ENCODE measurements at places on chromosomes 7 and 10.
A peak's percentile ranks its signal among the peaks of the same experiment; 100 is the strongest.

DNA sequence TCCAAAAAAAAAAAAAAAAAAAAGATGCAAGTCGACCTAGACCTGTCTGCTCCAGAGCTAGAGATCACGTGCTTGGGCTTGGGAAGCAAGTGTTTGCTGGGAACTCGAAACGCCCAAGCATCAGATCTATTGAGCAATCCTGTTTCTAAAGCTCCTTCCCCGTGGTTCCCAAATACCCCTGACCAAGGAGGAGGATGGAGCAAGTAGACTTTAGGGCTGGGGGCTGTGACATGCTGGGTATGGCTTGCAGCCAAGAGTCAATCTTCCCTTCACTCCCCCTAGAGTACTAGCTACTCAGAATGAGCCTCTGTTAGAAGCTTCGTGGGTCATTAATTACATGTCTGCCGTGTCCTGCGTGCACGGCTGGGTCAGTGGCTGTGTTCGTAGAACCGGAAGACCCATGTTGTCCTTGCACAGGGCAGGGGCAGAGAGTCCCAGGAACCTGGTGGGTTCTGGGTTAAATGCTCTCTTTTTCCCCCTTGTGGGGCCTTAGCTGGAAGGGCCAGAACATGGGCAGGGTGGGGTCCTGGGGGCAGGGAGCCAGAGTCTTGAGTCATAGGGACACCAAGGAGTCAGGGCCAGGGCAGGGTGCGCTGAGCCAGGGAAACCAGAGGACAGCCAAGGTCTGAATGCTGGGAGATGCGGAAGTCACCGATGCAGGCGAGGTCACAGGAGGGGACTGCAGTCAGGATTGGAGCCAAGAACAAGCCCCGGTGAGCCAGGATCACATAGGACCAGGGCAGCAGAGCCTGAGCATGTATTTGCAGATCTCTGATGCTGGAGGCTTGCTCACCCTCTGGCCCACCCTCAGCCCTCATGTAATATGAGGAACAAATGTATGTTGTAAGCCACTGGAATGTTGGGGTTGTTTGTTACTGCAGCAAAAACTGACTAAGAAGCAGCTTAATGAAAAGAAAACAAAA, 34.6 kb upstream of the TPST1 start:
- no peak for DNase-seq

GRCh38 chr7:32094516-32094915, 24.3 kb upstream of the PDE1C start:
- no peak for DNase-seq

GRCh38 chr10:43012578-43012977, 64.3 kb upstream of the RET start:
- DNase-seq, result no peak

DNA sequence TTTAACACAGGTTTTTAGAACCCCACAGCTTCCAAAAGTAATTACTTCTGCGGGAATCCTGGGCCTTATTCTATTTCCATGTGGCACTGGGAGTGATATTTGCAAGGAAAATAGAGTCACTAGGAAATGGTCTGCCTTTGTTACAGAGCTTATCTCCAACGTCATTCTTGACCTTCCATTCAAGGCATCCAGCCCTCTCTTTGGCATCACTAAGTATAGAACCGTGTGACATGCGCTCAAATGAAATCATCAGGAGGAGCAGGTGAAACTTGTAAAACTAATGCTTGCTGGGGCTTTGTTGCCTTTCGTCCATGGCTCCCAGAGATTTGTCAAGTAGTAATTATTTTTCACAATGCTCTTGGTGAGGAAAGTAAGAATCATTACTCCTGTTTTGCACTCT, 73.4 kb downstream of the PAPSS2 start:
- DNase-seq, result no peak

DNA sequence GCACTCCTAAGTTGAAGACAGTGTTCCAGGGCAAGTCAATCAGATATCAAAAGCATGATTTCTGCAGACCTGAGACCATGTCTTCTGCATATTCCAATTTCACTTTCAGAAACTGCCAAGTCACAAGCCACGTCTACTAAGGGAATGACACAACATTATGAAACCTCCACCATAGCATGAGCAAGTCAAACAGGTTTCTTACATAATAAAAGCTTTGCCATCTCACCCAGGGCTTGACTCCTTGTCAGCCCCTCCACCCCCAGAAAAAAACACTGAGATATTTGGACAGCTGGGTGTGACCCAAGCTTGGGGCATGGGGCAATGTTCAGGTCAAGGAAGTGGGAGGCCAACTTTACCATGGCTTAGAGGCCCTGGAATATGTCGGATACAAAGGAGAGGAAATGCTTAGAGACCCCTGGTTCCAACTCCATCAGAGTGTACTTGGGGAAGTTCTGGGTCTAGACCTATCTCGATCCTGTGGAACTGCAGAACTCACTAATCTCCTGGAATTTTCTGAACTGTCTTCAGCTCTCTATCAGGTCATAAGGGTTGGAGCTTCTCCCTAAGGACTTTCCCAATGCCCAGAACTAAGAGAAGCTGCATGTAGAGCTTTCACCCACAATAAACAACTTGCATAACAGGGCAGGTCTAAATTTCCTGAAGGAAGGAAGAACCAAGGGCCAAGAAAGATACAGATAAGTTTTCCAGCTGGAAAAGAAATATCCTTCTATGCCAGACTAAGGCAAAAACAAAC, 80.6 kb upstream of the NAMPT start:
- DNase-seq, result no peak

- DNase-seq, result no peak
These were observed 563.6 kb downstream of the TCERG1L start for GRCh38 chr10:130747946-130748345.

DNA sequence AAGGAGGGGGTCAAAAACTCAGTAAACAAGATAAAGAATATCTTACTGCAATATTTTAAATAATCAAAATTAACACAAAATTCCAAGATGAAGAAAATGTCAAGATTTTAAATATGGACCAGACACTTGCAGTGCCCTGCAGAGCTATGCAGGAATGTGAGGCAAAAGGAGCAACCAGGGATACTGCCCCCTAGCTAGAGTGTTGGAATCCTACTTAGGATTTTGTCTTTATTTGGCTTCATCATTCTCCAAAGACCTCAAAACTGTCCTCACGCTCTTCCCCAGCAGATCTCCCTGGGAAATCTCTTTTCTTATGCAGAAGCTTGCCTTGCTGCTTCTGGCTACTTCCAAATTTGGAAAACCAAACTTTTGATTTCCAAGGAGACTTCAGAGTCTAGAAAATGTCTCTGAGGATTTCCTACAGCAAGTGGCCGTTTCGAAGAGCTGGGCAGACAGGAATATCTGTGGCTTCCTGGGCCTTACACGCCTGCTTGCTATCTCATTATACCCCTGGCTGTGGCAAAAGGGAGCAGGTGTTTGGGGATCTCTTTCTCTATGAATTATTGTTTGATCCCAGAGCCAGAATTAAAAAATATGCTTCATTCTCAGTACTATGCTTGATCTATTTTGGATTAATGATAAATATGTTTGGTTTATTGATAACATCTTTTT, 232.2 kb upstream of the BMPER start:
- DNase-seq, result no peak

GRCh38 chr10:80260295-80261243, 28.9 kb downstream of the MAT1A start:
- peak; percentile 23 for DNase-seq

DNA sequence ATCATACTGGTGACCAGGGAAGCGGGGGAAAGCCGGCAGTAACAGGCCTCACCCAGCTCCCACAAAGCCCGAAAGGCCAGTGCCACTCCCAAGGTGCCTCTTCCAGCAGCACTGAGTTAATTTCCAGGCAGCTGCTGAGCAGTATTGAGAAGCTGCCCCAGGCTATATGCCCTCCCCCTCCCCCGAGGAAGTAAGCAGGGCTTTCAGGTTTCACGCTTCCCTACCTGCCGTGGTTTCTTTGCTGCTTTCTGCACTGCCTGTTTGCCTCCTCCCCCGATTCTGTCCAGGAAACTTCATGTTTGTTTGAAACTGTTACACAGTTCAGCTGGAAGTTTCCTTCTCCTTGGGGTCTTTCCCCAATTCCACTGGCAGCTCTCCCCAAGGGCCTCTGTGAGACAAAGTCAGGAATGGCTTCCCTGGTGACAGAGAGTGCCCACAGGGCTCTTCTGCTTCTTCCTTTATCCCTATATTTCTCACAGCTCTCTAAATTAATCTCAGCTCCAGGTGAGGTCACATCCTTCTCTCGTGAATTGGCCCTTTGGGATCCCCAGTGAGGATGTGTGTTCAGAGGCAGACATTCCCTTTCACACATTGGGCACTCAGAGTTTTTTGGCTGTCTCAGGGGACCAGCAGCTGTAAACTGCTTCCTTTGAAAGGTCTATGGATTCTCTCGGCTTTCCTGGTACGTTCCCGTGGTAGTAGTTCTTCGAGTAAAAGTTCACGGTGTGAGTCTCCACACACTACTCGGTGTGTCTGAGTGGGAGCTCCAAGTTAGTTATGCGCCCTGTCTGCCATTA, 19.4 kb downstream of the C1GALT1 start:
- peak; percentile 21 for DNase-seq

GRCh38 chr10:91700788-91701444, 68.0 kb upstream of the PPP1R3C start:
- no peak for DNase-seq

- no peak for DNase-seq
These were observed 60.0 kb upstream of the LANCL2 start for GRCh38 chr7:55305135-55305534.

DNA sequence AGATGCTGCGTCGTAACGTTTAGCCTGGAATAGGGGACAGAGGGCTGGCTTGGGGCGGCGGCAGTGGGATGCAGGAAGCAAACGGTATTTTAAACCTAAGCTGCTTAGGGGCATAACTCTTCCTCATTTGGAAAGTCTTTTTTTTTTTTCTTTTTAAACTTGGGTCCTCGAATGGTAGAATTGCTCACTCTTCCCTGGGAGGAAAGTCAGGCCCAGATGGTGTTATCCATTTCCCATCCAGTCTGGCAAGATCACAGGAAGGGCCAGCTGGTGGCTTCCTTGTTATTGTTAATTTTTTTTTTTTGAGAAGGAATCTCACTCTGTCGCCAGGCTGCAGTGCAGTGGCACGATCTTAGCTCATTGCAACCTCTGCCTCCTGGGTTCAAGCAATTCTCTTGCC, 56.6 kb downstream of the TMEM209 start:
- no peak for DNase-seq

- DNase-seq, result no peak
These were observed 57.3 kb downstream of the HK1 start for GRCh38 chr10:69335613-69336012.

- DNase-seq, result no peak
These were observed 5.0 kb downstream of the EPHB6 start for GRCh38 chr7:142859829-142860228.

DNA sequence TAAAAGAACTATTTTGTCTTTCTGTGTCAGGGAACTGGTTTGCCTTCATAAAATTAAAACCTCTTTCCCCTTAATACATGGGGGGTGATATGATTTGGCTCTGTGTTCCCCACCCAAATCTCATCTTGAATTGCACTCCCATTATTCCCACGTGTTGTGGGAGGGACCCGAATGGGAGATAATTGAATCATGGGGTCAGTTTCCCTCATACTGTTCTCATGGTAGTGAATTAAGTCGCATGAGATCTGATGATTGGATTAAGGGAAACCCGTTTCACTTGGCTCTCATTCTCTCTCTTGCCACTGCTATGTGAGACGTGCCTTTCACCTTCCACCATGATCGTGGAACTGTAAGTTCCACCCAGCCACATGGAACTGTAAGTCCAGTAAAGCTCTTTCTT, 142.1 kb downstream of the VTI1A start:
- no peak for DNase-seq

GRCh38 chr10:22133749-22134624, 83.8 kb downstream of the EBLN1 start:
- DNase-seq, result no peak

- DNase-seq, result no peak
These were observed 68.9 kb downstream of the ELFN1 start for GRCh38 chr7:1738956-1739355.

- DNase-seq, result no peak
These were observed 52.0 kb downstream of the CDK14 start for GRCh38 chr7:90648107-90648506.

- DNase-seq, result no peak
These were observed 67.6 kb downstream of the C10orf120 start for GRCh38 chr10:122632031-122632430.

GRCh38 chr10:24694086-24694485, 29.6 kb downstream of the ARHGAP21 start:
- DNase-seq, result no peak

- no peak for DNase-seq
These were observed 42.9 kb upstream of the PCBD1 start for GRCh38 chr10:70931168-70931815.

- DNase-seq, result no peak
These were observed 207.3 kb downstream of the NXPH1 start for GRCh38 chr7:8640671-8641070.

DNA sequence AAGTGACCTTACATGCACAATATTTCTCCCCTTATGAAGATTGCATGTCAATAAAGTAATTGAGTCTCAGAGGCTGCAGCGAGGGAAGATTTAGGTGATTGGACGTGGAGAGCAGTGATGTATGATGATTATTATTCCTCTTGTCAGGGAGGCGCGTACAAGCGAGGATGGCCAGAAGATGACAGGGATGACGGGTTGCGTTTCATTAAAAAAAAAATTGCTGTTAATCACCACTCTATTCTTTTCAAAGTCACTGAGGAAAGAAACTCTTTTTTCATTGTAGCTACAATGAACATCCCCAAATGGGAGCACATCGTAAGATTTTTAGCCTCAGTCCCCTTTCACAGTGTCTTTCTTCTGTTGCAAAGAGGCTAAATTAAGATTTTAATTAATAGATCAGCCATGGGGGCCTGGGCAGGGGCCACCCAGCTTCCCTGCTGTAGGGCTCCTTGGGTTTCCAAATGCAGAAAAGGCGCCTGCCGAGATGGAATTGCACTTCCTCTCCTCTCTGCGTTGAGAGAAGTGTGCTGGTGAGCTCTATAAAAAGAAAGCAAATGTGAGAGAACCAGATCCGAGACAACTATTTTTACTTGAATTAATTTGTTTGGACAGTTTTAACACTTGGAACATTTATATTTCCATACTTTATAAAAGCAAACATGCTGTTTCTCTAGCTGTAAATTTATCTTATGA, 998.1 kb downstream of the LRMDA start:
- no peak for DNase-seq

- no peak for DNase-seq
These were observed 153.2 kb downstream of the KLF6 start for GRCh38 chr10:3631701-3632330.

GRCh38 chr10:120459185-120459584, 2.2 kb downstream of the PLPP4 start:
- no peak for DNase-seq

- no peak for DNase-seq
These were observed 45.1 kb upstream of the EZH2 start for GRCh38 chr7:148929176-148929575.

DNA sequence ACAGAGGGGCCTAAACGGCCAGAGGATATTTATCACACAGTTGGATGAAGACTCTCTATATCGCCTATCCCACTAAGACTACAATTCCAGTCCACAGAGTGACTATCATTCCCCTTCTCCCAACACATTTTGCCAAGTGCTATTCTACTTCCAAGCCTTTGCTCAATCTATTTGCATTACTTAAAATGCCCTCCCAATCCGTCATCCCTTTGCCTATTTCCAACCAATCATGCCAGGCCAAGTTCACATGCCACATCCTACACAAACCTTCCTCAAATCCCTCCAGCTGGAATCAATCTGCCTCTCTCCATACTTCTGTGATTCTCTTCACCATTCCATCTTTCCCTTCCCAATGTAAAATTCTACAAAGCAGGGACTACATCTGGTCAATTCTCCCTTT, 38.2 kb downstream of the SMURF1 start:
- DNase-seq, result no peak
